ENCODE measurements at places on chromosomes 11 and 22. TPM values are rescaled to one million over a fixed set of nuclear protein-coding genes. Genes with fewer than 3 reads are reported as not detected.

The CCDC87 gene
- 0.35 TPM for polyA plus RNA-seq

GRCh38 chr11:106695506-106695905, 322.8 kb downstream of the GUCY1A2 start:
- DNase-seq = no peak

DNA sequence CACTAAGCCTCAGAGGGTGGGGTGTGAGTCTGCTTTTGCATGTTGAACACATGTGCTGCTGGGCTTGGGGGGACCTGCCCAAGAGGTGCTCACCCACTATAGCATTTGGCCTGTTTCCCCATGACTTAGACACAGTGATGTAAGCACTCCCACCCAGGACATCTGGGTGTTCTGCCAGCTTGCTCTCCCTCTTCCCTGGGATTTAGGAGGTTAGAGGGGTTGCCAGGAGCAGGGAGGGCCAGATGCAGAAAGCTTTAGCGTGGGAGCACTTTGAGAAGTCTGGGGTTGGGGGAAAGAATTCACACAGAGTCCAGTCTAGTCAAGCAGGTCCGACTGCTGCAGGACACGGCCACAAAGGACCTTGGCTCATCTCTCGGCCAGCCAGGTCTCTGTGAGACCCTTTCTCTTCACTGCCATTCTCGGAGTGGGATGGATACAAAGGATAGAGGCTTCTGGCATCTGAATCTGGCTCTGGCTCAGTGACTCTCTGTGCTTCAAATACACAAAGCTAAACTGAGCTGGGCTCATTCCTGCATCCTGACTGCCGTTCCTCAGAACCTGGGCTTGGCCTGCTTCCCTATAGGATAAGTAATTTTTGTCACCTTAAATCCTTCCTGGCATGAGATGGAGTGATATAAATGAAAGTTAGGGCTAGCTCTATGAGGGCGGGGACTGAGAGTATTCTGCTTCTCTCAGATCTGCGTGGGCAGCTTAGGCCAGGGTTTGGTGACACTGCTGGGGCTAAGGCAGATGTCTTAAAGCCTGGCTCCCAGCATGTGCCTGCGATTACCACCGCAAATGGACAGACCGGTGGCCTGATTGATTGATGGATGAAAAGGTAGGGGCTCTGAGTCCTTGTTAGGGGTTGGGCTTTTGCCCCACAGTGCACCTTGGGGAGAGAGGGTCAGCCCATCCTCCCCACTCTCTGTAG, 14.5 kb downstream of the USP2 start:
- DNase-seq = no peak

DNA sequence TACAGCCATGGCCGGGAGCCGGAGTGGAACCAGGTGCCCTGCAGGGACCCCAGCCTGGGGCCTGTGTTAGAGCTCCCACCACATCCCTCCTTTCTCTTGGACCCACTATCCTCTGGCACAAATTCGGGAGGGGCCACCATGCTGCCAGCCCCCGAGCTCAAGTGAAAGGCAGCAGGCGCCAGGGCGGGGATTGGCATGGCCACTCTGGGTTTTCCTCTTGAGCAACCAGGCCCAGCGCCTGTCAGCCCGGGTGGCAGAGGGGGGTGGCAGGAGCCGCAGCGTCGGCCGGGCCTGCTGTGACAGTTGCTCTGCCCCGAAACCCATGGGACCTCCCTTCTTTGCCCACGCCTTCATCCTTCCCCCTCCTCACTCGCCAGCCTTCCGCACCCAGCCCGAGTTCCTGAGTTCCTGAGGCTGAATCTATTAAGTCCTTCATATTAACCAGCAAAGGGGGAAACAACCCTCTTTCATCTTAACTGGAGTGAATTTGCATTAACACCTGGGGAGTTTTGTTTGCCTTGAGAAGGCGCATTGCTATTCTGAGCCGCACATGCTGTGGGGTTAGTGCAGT, 16.8 kb upstream of the CABP7 start:
- DNase-seq = no peak

GRCh38 chr22:43001271-43002201, 13.4 kb downstream of the PACSIN2 start:
- DNase-seq = no peak

The TNNI2 gene
- polyA plus RNA-seq = 1.3 TPM

The IRAG1 gene
- polyA plus RNA-seq = 12.1 TPM

- DNase-seq = peak; percentile 30
Observed at GRCh38 chr11:110173811-110174644, 80.8 kb downstream of the ZC3H12C start.

- DNase-seq = no peak
Observed at GRCh38 chr11:4026389-4026788, 68.2 kb upstream of the RRM1 start.

- no peak for DNase-seq
Observed at GRCh38 chr11:133549826-133550225, 17.5 kb upstream of the OPCML start.

The OR51I1 gene
- not detected for polyA plus RNA-seq

DNA sequence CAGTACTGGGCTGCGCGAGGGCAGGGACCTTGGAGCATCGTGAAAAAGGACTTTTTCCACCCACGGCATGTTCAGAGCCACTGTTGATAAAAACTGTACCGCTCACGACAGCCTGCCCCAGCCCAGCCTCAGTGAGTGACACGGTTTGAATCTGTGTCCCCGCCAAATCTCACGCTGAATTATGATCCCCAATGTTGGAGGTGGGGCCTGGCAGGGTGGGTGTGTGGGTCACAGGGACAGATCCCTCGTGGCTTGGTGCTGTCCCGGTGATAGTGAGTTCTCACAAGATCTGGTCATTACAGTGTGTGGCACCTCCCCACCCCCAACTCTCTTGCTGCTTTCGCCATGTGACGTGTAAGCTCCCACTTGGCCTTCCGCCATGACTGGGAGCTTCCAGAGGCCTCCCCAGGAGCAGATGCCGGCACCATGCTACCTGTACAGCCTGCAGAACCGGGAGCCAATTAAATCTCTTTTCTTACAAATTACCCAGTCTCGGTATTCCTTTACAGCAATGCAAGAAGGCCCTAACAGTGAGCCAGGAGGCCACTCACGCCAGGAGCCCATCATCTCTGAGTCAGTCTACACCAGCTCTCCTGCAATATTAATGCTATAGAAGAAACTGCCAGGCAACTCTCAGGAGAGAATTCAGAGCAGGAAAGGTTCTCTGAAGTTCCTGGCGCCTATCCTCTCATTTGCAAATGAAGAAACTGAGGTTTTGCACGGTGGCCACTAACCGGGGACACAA, 1.3 kb downstream of the TOLLIP start:
- no peak for DNase-seq

DNA sequence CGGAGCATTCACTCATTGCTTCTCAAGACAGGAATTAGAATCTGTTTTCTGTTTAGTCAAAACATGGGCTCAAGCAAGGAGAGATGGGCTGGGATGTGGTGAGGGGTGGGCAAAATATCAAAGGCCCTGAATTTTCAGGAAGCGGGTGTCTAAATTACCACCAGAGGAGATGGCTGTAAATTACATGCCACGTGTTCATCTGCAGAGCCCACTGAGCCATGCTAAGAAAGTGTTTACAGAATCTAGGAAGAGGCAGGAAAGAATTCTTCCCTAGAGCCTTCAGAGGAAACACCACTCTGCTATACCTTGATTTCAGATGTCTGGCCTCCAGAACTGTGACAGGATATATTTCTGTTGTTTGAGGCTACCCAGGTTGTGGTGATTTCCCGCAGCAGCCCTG, 46.1 kb downstream of the CLMP start:
- no peak for DNase-seq

The TMA7B gene
- polyA plus RNA-seq = 0.28 TPM

DNA sequence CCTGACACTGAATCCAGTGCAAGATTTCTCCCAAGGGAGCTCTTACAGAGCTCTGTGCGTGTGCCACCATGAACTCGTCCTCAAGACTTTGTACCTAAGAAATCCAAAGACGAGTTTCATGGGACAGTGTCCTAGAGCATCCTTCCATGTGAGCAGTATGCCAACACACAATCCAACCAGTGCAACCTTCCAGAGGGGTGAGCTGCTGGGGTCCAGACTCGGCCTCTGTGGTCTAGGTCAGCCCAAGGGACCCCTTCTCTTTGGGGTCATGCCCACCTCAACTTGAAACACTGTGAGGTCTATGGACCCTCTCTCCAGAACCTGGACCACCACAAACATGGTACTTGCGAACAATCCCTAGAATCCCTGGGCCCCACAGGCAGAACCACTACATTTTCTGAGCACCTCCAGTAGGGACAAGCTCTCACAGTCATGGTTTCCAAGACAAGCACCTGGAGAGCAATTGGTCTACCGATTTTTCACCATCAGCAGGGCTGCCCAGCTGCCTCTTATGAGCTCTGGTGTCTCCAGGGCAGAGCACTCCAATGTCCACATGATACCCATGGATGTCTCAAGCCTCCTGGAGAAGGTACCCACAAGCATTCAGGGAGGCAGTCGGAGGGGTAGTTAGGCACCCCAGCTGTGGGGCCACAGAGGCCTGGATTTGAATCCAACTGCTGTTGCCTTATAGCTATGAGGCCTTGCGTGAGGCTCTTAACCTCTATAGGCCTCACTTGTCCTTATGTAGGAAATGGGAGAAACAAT, 7.7 kb downstream of the CHST1 start:
- no peak for DNase-seq

DNA sequence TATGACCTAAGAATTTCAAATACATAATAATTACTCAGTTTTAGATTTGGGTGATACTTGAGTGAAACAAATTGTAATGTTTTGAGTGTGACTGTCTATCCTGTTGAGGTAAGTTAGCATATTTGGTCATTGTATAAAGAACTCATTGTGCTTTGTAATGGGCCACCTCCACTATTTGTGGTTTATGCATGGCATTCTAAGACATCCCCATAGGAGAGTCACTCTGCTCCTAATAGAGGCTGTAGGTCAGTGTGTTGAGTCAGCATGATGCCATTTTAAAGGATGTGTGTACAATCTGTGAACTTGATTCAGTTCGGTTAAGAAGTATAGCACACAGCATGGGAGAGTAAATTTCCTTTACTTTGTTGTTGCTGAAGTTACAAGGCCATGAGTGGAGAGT, 1112.4 kb downstream of the JRKL start:
- no peak for DNase-seq

- DNase-seq = no peak
Observed at GRCh38 chr11:11993839-11994238, 14.6 kb downstream of the DKK3 start.

GRCh38 chr11:19673924-19674729, 38.5 kb upstream of the NAV2 start:
- no peak for DNase-seq

GRCh38 chr11:129242855-129243254, 50.7 kb upstream of the ARHGAP32 start:
- DNase-seq = no peak

GRCh38 chr11:62401811-62402210, 17.0 kb upstream of the SCGB1A1 start:
- no peak for DNase-seq

DNA sequence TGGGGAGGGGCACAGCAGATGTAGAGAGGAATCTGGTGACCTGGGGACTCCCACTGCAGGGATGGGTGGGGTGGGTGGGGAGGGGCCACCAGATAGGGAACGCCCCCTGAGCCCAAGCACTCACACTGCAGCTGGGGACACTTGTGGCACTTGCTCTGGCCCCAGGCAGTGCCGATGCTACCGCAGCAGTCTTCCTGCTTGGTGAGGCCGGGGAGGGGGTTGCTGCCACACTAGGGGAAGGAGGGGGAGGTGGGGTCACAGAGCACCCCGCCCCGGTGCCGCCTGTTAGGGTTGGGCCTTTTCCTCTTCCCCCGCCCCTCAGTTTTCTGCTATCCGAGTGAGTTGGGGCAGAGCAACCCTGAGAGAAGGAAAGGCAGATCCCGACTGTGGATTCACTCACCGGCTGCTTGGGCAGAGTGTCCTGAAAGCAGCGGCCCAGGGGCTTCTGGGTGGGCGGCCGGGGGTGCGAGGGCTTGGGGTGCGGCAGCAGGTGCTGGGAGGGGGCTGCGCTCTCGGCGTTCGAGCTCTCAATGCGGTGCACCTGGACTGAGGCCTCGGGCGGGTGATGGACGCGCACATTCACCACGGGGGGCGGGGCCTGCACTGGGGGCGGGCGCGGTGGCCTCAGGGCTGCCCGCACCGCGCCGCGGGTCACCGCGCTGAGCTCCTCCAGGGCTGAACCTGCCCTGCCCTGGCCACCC, 4.7 kb downstream of the LTBP3 start:
- no peak for DNase-seq

- no peak for DNase-seq
Observed at GRCh38 chr11:60175860-60176275, 7.0 kb downstream of the MS4A6A start.

DNA sequence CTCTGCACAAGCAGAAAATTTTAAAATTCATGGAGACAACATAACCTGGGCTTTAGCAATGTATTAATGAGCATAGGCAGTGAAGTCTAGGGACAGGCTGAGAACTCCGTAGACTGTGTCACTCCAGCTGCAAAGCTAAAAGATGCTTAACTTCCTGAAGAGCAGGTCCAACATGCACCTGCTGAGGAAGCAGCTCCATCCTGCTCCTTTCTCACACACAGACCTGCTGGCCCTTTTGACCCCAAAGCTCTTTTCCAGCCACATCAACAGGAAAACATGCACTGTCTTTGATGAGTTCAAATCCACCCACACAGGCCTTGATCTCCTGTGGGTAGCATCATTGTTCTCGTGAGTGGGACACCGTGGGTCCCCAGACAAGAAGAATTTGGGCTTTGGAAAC, 36.0 kb downstream of the SYN3 start:
- no peak for DNase-seq

GRCh38 chr22:37898441-37899181, 7.5 kb upstream of the MICALL1 start:
- no peak for DNase-seq

DNA sequence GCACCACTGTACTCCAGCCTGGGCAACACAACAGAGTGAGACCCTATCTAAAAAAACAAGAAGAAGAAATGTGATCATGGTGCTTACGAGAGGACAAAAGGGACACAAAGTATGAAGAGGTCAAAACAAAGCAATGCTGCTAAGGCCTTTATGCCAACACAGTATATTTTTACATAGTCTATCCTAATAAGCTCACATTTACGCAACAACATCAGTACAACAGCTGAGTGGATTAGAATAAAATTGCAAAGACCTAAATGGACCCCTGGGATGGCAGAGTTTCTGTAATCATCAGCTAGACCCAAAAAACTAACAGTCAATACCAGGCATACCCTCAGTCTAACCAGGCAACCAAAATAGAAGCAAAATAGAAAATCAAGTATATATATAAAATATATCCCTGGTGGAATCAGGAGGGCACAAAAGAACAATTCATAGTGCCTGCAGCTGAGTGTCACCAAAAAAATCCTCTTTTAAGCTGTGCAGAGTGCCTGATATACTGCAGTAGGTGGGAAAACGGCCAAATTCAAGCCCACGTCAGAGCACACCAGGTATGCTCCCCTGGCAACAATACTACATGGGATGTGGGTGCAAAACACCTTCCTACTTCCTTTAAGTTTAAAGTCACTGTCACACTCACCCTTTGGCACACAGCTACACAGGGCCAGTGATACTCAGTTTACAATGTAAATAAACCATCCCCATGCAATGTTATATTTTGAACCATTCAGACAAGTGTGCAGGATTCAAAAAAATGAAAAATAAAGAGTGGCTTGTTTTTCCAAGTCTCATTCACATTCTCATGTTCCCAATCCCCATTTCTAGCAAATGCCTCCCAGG, 57.8 kb downstream of the RBFOX2 start:
- DNase-seq = no peak

The OR52I1 gene
- 0.03 TPM for polyA plus RNA-seq

Measured in left renal cortex interstitium (tissue), 4 donors.